ENCODE measurements at places on chromosomes 11 and 22.

GRCh38 chr11:73942010-73942409 lies 8.8 kb upstream of the DNAJB13 start:
- DNase-seq = no peak

GRCh38 chr11:61700212-61700611 lies 20.0 kb downstream of the DAGLA start:
- DNase-seq = no peak

DNA sequence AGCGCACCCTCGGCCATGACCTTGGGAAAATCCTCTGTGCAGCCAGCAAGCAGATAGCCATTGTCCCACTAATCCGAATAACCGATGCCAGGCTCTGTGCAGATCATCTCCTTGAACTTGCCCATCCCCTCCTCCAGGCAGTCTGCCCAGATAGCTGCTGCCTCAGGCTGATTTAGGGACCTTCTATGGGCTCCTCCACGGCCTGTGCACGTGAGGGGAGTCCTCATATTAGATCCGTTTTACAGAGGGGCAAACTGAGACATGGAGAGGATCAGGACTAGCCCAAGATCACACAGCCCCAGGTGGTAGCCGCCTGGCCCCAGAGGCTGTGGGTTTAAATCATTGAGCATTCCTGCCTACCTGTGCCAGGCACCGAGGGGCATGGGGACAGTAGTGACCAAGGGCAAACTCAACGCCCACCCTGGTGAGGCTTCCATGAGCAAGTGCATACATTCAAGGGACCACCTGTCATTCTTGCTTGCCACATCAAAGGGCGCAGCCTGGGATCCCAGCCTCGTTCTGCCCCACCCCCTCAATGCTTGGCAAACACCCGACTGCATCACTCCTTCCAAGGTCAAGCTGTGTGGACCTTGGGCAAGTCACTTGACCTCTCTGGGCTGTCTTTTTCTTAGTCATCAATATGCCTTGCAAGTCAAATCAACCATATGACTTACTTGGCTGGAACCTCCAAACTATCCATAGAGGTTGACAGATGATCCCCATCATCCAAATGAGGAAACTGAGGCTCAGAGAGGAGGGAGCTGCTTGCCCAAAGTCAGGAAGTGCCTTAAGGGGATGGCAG lies 131.6 kb downstream of the MN1 start:
- no peak for DNase-seq

- DNase-seq = no peak
These were observed 851.3 kb downstream of the TBC1D22A start for GRCh38 chr22:47613606-47614350.

GRCh38 chr11:60953781-60954180 lies 1.8 kb upstream of the SLC15A3 start:
- no peak for DNase-seq

DNA sequence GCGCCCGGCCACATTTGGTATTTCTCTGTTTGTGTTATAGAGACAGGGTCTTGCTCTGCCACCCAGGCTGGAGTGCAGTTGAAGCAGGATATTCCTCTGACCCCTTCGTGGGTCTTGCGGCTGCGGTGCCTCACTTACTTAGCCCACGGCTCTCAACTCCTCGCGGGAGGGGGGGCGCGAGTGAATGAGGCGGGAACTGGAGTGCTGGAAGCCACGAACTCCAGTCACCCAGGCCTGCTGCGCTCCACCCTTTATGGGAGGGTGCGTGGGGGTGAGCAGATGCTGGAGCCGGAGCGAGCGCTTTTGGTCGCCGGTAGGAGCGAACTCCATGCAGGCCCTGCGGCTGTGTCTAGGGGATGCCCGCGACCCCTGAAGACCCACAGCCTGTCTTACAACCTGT lies 1.8 kb downstream of the C11orf54 start:
- DNase-seq = no peak

- no peak for DNase-seq
These were observed 107.0 kb downstream of the FAR1 start for GRCh38 chr11:13775471-13775870.

Data from left lung (tissue), 14 donors.